ENCODE measurements at places on chromosomes 16 and 17.

GRCh38 chr17:8225813-8226535, 15.6 kb upstream of the AURKB start:
- peak; percentile 30 for DNase-seq

DNA sequence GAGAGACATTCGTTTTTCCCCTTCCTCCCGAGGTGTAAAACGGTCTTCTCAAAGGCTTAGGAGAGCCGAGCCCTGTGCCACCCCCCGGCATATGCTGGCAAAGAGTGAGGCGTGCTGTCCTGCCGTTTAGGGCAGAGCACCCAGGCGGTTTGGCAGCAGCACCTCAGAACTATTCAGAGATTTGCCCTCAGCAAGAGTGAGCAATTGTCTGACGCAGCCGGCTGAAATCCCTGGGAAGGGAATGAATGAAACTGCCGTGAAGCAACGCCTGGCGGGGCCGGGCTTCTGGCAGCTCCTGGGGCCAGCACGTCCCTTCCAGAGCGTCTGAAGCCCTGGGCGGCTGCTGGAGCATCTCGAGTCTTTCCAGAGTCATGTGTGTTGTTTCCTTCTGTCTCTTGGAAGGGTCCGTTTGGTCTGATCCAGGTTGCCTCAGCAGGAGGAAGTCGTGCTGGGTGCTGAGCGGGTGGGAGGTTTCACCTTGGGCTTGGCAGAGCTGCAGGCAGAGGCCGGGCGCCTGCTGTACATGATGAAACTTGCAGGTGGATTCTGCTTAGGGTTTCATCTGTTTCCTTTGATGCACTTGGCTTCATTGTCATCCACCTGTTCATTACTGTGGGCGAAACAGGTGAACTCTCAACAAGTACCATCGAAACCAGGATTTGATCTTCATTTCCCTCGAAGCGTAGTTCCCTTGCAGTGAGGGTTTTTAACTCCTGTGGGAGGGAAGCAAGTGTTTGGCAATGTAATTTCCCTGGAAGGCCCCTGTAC, 35.4 kb downstream of the TBCD start:
- DNase-seq, result no peak

- peak; percentile 49 for DNase-seq
Measured at GRCh38 chr16:84277244-84277823, 17.3 kb upstream of the WFDC1 start.

DNA sequence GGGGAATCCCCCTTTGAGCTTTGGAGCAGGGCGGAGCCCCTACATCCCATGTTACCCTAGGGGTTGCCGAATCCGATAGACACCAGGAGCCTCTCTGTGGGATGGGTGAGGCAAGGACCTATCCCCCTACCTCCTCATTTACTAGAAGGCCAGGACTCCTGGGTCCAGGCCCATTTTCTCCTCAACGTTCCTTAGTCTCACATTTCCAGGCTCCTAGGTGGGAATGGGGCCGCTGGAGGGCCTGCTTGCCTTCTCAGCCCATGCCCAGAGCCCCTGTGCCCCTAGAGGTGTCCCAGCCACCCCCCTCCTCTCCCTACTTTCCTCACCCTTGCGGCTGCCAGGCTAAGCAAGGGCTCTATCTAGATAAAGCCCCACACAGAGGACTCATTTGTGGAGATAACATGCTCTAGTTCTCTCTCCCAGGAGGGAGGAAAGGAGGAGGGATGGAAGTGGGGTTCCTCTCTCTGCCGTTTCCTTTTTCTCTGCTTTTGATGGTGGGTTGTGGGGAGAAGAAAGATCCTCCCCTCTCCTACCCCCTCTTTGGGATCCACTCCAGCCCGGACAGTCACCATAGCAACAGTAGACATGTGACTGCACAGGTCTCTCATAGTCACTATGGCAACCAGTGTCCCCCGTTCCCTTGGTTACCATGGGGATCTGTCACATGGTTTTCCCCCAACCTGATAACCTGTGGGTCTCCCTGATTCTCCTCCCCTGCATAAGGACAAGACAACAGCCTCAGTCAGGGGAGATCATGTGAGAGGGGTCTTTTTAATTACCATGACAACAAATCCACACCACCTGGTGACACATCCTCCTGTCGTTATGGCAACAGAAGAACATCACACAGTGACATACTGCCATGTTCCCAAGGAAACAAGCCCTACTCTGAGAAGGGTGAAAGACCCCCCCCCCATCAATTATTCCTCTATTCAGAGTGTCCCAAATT, 5.2 kb downstream of the CACNA1G start:
- no peak for DNase-seq

GRCh38 chr17:68328676-68329075, 37.4 kb downstream of the ARSG start:
- no peak for DNase-seq

GRCh38 chr17:33291248-33292200, 1.6 kb downstream of the ASIC2 start:
- DNase-seq, result no peak

- DNase-seq, result no peak
Measured at GRCh38 chr17:34633760-34634159, 54.4 kb downstream of the TMEM132E start.

Data from stimulated activated CD8-positive, alpha-beta memory T cell treated with anti-CD3 and anti-CD28 coated beads, Interleukin-15, amount 100 ng/mL, for 1 hour (primary cell).